ENCODE measurements at places on chromosomes 11 and 22.

GRCh38 chr11:74057249-74058151 is 48.6 kb upstream of the UCP3 start:
- no peak for DNase-seq

- no peak for DNase-seq
These were observed 186.5 kb downstream of the SHANK2 start for GRCh38 chr11:71065841-71066240.

- no peak for DNase-seq
These were observed 56.8 kb downstream of the CADM1 start for GRCh38 chr11:115447273-115447864.

DNA sequence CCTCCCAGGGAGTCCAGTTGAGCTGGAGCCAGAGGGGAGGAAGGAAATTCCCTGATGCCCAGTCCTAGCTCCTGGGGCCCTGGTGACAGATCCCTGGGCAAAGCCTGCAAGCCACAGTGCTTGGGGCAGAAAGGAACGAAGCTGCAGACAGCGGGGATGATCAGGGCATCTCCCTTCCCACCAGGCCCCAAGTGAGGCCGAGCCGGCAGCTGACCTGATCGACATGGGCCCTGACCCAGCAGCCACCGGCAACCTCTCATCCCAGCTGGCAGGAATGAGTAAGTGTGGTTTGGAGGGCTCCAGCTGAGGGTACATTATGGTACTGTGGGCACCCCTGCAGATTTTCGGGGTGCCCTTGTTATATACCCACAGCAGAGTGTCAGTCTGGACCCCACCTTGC is 33.5 kb downstream of the TOM1 start:
- no peak for DNase-seq

- DNase-seq = no peak
These were observed 15.8 kb downstream of the CD82 start for GRCh38 chr11:44581246-44581645.

GRCh38 chr11:34161361-34161760 is 55.9 kb downstream of the NAT10 start:
- DNase-seq = no peak

- DNase-seq = no peak
These were observed 116.6 kb upstream of the THY1 start for GRCh38 chr11:119539583-119539982.

GRCh38 chr11:66847461-66848232 is 4.4 kb downstream of the RCE1 start:
- DNase-seq = no peak

DNA sequence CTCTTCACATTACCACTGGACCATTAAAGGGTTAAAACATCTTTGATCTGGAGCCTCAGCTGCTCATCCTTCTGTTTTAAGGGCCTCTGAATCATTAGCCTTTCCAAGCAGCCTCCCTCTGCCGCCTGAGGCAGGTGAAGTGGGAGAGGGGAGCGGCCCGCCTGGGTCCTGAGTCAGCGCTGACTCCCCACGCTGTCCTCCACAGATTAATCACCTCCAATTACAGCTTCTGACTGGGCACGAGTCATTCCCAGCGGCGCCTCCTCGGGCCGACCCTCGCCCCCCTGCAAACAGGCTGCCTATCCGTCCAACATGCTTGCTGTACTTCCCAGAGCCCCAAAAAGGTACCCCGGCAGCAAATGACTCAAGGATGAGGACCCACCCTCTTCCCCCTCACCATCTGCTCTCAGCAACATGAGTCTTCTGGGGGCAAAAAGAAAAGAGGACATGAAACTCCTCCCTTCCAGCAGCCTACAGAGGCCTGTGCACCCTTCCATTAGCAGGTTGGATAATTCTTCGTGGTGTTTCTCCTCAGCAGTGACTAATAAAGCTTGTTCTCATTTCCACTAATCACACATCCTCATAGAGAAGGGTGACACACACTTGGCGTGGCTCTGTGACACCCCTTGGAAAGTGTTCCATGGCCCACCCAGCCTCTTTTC is 44.3 kb upstream of the JAM3 start:
- DNase-seq = no peak

DNA sequence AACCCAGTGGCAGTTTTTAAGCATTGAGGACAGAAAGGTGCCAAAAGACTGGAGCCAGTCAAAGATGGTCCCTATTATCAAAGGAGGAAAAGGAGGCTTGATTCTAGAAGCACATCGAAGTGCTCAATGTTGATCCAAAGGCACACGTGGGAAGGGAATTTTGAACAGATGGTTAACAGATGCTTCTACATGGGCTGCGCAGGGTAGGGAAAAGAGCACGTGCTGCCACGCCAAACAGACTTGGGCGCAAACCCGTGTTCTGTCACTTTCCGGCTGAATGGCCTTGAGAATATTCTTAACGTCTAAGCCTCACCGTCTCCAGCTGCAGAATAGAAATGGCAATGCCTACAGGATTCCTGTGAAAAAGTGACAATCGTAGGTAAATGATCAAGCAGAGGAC is 217.9 kb upstream of the MTNR1B start:
- no peak for DNase-seq

DNA sequence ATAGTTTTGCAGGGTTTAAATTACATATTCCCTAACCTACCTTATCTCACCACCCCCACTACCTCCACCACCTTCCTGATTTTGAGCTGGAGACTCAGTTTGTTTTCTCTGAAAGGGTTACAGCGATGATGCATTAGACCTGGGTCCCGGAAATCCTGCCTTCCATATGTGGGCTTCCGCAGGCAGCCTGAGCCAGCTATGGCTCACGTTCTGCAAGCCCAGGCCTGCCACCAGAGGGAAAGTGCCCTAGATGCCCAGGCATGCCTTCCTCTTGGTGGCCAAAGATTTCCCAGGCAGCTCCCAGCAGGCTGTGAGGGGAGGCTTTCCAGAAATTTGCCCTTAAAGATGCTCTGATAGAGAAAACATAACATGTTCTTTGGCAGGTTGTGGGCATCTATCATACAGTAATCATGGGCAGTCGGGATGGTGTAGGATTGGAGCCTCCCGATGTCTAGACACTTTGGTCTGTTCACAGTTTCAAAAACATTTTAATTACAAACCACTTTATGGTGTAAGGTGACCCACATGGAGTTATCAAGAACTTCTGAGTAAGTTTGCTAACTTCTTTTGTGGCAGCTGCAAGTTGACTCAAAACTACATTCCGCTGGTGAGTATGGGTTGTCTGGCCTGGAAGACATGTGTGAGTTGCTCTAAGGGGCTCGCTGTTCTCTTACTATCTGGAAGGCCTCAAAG is 79.3 kb downstream of the MICAL2 start:
- DNase-seq = no peak

DNA sequence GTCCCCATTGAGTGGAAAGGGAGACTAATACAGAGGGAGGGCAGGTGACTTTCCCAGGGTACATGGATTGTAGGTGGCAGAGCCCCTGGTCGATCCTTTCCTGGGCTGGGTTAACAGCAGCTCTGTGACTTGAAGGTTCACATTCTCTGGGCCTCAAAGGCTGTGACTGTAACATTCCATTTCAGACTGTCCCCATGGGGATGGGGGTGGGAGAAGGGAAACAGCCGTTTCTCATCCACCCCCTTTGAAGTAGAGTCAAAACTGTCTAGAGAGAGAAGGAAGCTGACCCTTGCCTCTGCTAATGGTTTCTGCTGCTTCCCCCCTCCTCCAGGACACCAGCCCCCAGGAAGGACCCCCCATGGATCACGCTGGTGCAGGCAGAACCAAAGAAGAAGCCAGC is 19.2 kb downstream of the MICALL1 start:
- DNase-seq = no peak

- DNase-seq = no peak
These were observed 68.5 kb downstream of the SPATA19 start for GRCh38 chr11:133776671-133777367.

GRCh38 chr11:133506023-133506422 is 26.3 kb downstream of the OPCML start:
- no peak for DNase-seq

- no peak for DNase-seq
These were observed 14.5 kb upstream of the CYTH4 start for GRCh38 chr22:37267661-37268413.
